ENCODE measurements at places on chromosomes 11 and 22.
A peak's percentile ranks its signal among the peaks of the same experiment; 100 is the strongest.

- DNase-seq = no peak
These were observed 446 bp downstream of the VSTM5 start for GRCh38 chr11:93849751-93850593.

DNA sequence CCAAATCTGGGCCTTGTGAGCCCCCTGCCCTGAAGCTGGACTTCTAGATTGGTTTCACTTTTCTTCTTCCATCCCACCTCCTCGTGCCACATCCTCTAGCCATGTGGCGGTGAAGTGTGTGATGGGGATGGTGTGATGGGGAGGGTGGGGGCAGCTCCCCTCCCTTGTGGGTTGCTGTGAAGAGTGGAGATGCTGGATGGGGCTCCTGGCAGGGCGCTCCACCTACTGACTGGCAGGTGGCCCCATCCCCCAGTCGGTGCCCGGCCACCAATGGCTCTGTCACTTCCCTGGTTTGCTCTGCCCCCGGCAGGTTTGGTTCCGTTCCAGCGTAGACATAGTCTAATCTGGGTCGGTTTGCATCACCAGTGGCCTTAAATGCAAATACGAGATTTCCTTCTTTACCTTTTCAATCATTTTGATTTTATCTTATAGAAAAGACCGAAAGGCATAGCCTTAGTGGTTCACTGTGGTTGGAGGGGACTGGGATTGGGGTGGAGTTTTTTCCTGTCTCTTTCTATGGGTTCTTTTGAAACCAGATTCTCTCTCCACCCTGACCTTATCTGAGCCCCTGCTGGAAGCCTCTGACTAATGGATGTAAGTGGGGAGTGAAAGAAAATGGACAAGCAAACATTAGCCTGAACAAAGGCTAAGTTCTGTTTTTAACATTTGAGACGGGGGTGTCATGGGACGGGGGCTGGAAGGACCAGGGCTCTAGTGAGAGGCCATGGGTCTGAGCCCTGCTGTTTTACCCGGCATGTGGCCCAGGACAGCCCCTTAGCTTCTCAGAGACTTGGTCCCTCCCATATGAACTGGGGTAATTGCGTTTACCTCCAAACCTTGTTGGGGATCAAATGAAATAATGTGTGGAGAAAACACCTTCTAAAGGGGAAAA, 149.3 kb downstream of the CACNA1I start:
- no peak for DNase-seq

GRCh38 chr11:69765498-69765995, 9.6 kb downstream of the FGF4 start:
- DNase-seq = no peak

GRCh38 chr11:25899617-25900160, 432.2 kb upstream of the ANO3 start:
- DNase-seq = no peak

DNA sequence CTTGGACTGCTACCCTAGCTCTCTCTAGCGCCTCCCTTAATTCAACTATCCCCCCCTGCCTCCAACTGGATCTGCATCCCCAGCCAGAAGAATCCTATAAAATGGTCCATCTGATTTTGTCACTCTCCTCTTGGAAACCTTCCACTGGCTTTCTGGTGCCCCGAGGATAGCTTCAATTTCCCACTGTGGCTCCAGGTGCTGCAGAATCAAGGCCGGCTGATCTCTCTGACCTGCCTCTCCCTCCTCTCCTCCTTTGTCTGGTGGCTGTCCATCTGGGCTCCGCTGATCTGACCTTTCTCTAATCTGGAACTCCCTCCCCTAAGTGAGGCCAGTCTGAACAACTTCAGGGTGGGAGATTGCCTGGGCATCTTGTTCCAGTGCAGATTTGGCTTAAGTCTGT, 6.1 kb upstream of the GRK3 start:
- DNase-seq = no peak

DNA sequence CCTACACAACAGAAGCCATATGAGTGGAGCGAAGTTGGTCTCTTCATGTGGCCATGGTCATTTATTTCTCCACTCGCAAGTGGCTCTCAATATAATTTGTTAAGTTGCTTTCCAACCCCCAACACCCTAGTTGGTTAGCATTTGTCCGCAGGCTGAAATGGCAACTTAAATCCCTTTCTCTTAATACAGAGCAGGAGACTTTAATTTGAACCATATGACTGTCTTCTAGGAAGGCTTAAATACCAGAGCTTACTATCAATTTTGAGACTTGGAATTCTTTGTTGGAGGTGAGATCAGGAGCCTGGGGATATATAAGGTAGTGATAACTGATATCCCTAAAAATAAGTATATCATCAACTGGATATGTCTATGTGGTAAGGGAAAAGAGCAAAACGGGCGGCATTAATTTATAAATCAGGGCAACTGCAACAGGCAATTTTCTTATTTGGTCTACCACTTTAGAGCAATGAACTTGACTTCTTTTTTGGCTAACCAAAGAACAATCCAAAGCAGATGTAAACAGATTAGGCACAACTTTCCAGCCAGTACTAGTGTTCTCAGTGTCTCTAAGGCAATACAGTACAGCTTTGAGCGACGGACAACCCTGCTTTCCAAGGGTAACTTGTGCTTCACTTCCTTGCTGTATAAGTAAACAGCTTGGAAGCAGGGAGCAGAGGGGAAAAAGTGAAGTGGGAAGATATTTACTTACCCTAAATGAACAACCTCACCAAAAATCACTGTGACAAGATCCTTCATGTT, 74.7 kb upstream of the APOA1 start:
- no peak for DNase-seq

DNA sequence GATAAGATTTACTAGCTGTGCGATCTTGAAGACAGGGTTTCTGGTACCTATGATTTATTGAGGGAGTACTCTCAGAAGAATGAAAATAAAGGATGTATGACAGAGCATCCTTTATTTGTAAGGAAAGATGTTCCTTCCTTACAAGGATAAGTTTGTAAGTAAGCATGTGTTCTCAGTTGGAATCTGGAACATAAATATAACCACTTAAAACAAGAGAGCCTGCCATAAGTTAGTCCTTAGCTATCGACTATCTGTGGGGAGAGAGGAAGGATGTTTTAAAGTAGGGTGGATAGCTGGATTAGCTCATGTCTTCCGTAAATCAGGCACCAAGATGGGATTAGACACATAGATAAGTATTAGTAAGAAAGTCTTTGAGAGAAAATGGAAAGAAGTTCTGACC, 192.6 kb upstream of the CARD18 start:
- DNase-seq = no peak

DNA sequence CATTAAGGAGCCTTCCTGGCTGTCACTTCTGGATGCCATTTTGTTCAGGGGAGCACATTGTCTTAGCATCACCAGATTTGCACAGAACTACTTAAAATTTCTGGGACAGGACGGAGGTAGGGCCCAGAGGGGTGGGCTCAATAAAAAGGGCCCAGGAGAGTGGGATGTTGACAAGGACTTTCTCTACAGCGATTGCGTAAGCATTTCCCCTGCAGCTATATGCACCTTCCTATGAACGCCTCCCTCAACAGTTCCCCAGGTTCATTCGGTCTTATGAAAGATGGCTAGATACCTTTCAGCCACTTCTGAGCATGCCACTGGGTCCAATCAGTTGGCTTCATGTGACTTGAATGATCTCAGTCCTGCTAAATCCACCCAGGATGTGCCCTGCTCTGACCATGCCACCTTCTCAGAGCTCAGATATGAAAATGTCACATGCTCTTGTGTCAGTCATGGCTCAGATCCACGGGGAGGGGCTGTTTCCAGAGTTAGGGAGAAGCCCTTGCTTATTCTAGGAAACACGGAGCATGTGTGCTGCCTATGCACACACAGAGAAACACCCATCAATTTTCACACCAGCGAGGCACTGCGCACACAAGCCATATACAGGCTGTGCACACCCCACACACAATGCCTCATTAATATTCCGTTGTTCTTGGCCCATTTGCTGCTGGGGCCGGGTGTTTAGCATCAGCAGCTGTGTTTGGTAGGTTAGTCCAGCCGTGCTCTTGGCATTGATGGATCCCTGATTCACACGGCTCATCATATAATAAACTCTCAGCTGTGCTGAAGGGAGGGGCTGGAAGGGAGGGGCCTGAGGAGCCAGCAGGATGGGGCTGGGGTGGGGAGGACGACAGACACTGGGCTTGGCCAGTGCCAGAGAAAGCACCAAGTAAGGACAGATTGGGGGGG, 52.5 kb upstream of the NNMT start:
- no peak for DNase-seq

GRCh38 chr22:36162127-36163034, 1.8 kb upstream of the APOL3 start:
- DNase-seq = peak; percentile 26

- DNase-seq = no peak
These were observed 9.2 kb upstream of the NDUFS8 start for GRCh38 chr11:68021167-68021787.

- no peak for DNase-seq
These were observed 4.5 kb upstream of the EIF3F start for GRCh38 chr11:7982582-7983119.

GRCh38 chr22:20503816-20504215, 3.6 kb upstream of the MED15 start:
- DNase-seq = no peak

GRCh38 chr22:20885557-20886323, 26.9 kb downstream of the SNAP29 start:
- no peak for DNase-seq

DNA sequence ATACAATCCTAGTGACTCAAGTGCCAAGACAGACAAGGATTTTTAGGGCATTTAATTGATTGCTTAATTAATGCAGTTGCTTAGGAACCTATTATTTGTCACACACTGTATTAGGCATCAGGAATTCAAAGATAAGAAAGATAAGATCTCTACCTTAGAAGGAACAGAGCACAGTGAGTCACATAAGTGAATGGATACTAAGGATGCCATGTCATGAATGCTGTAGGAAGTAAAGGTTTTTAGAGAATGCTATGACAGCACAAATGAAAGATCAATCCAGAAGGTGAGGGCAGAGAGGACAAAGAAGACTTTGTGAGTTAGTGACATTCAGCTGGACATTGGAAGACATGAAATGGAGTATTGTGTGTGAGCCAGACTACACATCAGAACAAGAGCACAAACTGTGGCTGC, 147.9 kb upstream of the DDI1 start:
- DNase-seq = no peak

- DNase-seq = no peak
These were observed 6.5 kb downstream of the MAPK8IP2 start for GRCh38 chr22:50606946-50607658.

DNA sequence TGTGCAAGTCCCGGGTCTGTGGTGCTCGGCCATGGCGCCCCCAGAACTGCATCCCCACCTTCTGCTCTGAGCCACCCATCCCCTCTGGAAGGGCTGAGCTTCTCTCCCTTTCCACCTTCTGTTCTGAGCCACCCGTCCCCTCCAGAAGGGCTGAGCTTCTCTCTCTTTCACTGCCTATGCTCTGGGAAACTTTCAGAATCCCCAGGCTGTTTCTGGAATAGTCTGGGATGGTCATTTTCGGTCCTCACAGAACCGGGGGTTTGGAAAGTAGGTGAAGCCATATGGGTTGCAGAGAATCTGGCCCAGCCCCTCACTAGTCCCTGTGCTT, 3.4 kb upstream of the BID start:
- no peak for DNase-seq

- no peak for DNase-seq
These were observed 43.2 kb upstream of the RDX start for GRCh38 chr11:110339456-110340250.

- no peak for DNase-seq
These were observed 10.7 kb downstream of the TSPAN18 start for GRCh38 chr11:44737245-44738085.

GRCh38 chr11:62832336-62833234, at the start of gene TEX54:
TSS of gene TEX54 (minus strand) at chr11:62832841.
- DNase-seq = no peak

- no peak for DNase-seq
These were observed 353.7 kb downstream of the METTL15 start for GRCh38 chr11:28461846-28462245.

DNA sequence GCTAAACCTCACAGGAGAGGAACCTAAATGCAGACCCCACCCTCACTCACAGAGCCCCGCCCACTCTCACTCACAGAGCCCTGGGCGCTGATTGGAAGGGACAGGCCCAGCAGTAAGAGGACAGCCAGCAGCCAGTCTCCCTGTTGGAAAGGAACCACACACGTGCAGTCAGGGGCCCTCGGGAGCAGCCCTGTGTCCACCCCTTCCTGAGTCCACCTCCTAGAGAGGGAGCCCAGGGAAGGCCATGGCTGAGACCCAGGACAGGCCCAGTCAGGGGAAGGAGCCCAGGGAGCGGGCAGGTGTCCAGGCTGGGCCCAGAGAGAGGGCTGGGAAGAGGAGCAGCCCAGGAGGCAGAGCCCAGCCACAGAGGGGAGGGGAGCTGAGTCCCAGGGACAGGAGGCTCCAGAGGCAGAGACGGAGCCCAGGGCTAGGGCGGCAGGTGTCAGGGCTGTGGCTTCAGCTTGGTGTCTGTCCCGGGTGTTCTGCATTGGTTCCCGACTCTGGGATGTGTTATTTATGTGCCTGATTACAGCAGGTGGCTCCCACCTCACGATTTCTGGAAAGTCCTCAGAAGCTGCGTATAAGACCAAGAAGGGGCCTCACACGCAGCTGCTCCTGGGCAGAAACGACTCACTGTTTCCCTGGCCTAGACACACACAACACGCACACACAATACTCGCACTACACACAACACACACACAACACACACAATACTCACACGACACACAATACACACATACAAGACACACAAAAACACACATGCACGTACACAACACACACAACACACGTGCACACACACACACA, 9.0 kb upstream of the APOBEC3H start:
- DNase-seq = no peak

- DNase-seq = no peak
These were observed 47.5 kb downstream of the HORMAD2 start for GRCh38 chr22:30127749-30128166.

DNA sequence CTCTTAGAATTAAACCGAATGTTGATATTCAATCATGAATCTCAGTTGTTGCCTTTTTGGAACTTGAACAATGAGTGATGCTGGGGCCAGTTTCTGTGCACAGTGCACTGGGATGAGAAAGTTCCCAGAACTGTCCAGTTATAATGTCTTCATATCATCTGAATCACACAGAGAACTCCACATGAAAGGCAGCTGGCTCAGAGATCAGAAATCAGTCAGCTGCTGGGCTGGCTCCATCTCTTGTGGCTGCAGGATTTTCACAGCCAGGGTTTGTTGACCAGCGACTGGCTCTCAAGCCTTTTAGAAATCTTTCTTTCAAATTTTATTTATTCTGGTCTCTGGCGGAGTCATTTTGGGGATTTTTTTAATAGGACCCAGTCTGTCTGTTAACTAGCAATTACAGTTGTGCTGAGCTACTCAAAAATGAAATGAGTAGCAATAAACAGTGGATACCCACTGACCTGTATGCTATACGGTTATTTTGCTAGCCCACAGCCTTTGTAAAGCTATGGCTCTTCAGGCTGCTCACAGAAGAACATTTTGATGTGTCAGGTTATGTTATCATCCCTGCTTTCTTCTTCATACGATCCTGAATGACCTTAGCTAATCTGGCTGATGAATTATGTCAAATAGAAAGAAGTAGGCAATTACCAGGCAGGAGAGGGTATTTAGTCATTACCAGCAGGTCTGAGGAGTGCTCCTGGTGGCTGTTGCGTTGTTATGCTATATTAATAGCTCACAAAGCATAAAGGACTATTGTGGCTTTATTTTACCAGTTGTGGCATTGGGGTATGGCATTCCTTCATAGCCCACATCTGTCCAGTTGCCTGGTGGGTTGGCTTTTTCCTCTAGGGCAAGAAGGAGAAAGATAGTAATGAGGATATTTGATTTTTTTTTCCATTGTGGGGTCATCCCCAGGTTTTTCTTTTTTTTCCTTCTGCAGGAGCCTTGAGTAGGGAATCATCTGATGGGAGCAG, 3.6 kb downstream of the FAT3 start:
- no peak for DNase-seq

- DNase-seq = no peak
These were observed 17.1 kb upstream of the VWA5A start for GRCh38 chr11:124098141-124098540.
